ENCODE measurements at places on chromosomes 16 and 17. TPM values are rescaled to one million over a fixed set of nuclear protein-coding genes. Genes with fewer than 3 reads are reported as not detected.

The KCNH6 gene
- 0.25 TPM for total RNA-seq

The G6PC1 gene
- not detected for total RNA-seq

The TNFRSF17 gene
- total RNA-seq = not detected

The UMOD gene
- total RNA-seq = not detected

The MRPL27 gene
- total RNA-seq = 28.8 TPM

The USP7 gene
- total RNA-seq = 71.3 TPM

The KRTAP9-2 gene
- not detected for total RNA-seq

The CDH3 gene
- total RNA-seq = 10.1 TPM

The KRT23 gene
- 0.25 TPM for total RNA-seq

The AIPL1 gene
- total RNA-seq = not detected

The GNGT2 gene
- 0.25 TPM for total RNA-seq

The CBFA2T3 gene
- 2.5 TPM for total RNA-seq

The TNFRSF12A gene
- total RNA-seq = 1.2 TPM

The NPIPA2 gene
- total RNA-seq = not detected

The NPIPB13 gene
- 1.7 TPM for total RNA-seq

The SLC16A5 gene
- total RNA-seq = 0.98 TPM

The ASPA gene
- total RNA-seq = 1.7 TPM

The TEKT1 gene
- 2.0 TPM for total RNA-seq

The LRRC37A gene
- 3.0 TPM for total RNA-seq

The TIGD7 gene
- total RNA-seq = 21.4 TPM

The FUS gene
- 70.1 TPM for total RNA-seq

The MRPL10 gene
- 7.9 TPM for total RNA-seq

The OR3A3 gene
- not detected for total RNA-seq

The KRTAP16-1 gene
- total RNA-seq = not detected

The KRT28 gene
- total RNA-seq = 0.25 TPM

The NTN3 gene
- total RNA-seq = 3.2 TPM

The MLLT6 gene
- total RNA-seq = 20.4 TPM

The MT1A gene
- total RNA-seq = not detected

The TBC1D28 gene
- total RNA-seq = not detected

The SPNS2 gene
- 7.9 TPM for total RNA-seq

The CMTM2 gene
- total RNA-seq = 0.25 TPM

The TAC4 gene
- total RNA-seq = not detected

The KRT27 gene
- total RNA-seq = 0.25 TPM

The XAF1 gene
- 2.2 TPM for total RNA-seq

The EPN3 gene
- total RNA-seq = not detected

The RNF112 gene
- total RNA-seq = 21.6 TPM

The ADAP2 gene
- total RNA-seq = 3.4 TPM

The GAST gene
- not detected for total RNA-seq

The GJD3 gene
- total RNA-seq = not detected

The PVALEF gene
- total RNA-seq = not detected

The CCL4L2 gene
- total RNA-seq = 2.0 TPM

The MAPT gene
- 154 TPM for total RNA-seq

The AANAT gene
- total RNA-seq = not detected

The CD300H gene
- not detected for total RNA-seq

The NTN1 gene
- total RNA-seq = 4.4 TPM
